ENCODE measurements at places on chromosomes 16 and 17.

- no peak for DNase-seq
Observed at GRCh38 chr17:55518510-55518909, 7.3 kb upstream of the SMIM36 start.

GRCh38 chr17:82874011-82874835 is 34.4 kb upstream of the ZNF750 start:
- DNase-seq: no peak

- no peak for DNase-seq
Observed at GRCh38 chr17:56881685-56882295, 32.1 kb downstream of the TRIM25 start.

DNA sequence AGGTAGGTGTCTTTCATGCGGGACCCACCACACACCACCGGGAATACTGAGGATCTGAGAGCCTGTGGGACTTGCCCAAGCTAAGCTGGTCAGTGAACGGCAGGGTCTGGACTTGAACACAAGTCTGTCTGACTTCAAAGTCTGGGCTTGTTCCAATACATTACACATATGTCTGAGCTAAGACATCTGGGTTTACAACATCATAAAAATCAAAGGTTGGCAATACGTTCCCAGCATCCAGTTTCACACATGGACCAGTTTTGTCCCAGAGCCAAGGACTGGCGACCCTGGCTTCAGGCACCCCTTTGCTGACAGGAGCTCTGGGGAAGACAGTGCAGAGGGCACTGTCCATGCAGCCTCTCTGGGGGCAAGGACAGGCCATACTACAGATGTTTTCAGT is 27.9 kb upstream of the AXIN2 start:
- DNase-seq: no peak

DNA sequence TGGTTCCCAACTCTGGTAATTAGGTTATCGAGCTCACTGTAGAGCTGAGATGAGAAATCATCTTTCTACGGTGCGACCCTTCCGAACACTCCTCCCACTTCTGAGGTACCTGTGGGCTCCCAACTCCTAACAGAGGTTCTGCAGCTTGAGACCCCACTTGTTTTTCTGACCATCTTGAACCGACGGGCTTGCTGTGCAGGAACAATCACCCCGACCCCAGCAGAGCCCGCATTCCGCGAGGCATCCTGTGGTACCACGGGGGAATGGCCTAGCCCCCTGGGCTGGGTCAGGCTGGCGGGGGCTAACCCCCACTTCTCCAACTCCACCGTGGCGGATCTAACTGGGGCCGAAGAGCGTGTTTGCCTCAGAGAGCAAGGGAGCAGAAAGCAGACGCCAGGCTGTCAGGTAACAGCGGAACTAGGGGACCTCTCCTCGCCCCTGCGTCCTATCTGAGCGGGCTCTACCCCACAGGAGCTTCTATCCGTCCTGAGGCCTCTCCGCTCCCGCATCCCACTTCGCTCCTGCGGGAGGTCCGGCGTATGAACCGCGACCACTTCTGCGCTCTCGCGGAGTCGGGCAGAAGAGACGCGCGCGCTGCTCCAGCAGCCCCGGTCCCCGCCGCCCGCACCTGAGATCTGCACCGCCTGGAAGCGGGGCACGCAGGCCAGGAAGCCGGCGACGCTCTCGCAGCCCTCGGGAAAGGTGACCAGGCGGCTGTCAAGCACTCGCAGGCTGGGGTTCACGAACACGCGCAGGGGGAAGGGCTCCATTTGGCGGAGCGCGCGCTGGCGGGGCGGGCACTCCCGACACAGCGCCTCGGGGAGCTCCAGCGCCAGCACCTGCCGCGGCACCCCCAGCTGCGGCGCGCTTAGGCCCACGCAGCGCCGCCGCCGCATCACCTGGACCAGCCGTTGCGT is 761 bp downstream of the PDF start:
- DNase-seq: no peak

GRCh38 chr16:46730801-46731690 is 17.1 kb downstream of the MYLK3 start:
- no peak for DNase-seq

DNA sequence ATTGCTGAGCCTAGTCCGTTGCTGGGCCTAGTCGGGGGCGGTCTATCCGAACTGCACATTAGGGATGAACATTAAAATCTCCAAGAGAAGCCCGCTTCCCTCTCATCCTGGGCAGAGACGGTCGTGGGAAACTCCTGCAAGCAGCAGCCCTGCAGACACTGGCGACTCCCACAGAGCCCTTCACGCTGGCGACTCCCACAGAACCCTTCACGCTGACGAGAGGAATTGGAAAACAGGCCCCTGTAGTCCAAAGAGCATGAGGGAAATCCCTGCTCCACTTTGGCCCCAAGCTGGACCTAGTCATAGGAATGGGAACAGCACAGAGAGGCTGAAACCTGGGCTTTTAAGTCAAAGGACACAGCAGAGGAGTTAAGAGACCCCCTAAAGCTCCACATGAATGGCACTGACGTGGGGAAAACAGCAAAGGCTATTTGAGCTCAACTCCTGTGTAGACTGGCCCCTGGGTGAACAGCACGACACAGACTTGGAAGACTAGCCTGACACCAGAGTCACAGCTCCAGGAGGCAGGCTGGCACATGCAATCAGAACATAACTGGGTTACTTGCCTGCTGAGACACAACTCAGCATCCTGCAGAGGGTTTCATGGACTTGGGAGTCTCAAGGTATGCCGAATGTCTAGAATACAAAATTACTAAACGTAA is 42.2 kb downstream of the WDR45B start:
- no peak for DNase-seq

DNA sequence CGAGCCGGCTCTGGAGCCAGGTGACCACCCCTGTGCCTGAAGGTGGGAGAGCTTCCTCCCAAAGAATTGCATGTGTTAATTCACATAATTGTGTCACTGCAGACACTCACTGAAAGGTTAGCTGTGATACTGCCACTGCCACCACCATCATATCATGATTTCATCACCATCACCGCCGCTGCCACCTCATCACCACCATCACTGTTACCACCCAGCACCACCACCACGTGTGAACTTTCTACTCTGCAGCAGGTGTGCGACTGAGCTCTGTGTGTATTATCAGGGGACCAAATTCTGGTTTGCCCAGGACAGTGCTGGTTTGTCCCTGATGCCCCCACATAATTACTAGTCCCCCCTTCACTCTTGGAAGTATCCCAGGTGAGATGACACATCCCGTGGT is 15.2 kb downstream of the BCAR1 start:
- no peak for DNase-seq

DNA sequence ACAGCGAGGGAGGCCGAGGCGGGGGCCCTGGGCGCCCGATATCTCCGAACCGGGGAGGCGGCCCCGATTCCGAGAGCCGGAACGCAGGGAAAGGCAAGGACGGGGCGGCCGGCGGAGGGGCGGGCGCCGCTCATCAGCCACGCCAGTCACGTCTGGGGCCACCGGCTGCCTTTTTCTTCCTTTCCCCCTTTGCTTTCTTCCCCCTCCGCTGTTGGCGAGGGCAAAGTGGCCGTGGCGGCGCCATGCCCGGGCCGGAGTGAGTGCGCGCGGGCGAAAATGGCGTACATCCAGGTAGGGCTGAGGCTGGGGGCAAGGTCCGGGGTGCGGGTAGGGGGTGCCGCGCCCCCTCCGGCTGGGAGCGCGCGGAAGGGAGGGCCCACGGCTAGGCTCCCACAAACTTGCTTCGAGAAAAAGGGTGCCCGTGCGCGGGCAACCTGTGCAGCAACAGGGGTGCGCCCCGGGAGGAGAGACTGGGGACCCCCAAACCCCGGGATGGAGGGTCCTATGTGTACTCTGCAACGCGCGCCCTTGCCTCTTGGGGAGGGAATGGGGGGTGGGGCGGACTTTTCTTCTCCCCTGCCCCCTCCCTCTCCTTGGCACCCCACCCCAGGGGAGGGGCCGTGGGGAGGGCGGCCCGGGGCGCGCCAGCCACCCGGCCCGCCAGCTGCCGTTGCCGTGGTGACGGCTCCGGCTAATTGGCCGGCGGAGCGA is 486 bp downstream of the SYT17 start:
- DNase-seq: no peak

GRCh38 chr16:67169642-67170167 is 633 bp upstream of the NOL3 start:
- DNase-seq: no peak

DNA sequence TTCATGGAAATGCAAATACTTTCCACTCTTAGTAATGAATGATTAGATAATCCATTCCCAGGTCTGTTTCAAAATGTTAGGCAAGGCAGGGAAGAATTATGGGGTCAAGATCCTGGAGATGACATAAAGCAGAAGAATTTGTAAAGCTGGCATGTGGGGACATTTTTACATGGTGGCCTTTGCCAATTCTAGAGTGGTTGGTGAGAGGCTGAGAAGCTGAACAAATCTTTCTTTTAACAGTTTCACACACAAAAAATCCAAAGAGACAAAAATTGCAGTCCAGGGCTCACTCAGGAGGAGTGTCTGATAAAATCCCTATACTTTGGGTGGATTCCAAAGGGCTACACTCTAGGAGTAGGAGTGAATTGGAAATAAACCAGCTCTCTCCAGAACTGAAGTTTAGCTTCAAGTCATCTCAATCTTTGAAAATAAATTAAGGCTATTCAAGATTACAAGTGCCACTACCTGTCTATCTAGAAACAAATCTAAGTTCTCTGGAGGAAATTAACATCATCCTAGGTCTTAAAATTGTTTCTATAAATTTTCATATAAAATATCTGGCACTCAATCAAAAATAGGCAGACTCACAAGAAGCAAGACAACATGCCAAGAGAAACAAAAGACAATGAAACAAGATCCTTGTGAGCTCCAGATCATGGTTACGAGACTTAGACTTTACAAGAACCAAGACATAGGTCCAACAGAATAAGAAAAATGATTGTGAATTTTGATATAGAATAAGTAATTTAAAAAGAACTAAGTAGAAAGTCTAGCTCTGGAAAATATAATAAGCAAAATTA is 113.0 kb upstream of the AXIN2 start:
- no peak for DNase-seq

- DNase-seq: no peak
Observed at GRCh38 chr16:18933501-18933900, 7.3 kb upstream of the SMG1 start.

DNA sequence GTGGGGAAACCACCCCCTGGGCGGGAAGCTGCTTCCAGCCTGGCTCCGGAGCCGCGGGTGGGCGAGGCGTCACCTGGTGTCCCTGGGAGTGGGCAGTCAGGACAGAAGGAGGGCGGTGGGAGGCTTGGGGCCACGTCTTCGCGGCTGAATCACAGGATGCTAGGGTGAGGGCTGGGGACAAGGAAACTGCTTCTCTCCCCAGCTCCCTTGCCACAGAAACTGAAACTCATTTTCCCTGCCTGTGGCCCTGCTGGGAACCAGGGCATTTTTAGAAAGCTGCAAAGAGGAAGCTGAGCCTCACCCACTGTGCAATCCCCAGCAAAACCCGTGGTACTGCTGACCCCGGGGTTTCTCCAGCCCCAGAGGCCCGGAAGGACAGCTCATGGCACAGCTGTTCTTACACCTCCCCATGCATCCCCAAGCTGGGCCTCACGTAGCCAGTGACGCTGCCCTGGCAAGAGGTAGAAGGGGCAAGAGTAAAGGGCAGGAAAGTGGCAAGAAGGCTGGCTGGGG is 8.2 kb downstream of the RHBDF2 start:
- no peak for DNase-seq

- DNase-seq: no peak
Observed at GRCh38 chr17:20045476-20045875, 36.3 kb downstream of the SPECC1 start.

DNA sequence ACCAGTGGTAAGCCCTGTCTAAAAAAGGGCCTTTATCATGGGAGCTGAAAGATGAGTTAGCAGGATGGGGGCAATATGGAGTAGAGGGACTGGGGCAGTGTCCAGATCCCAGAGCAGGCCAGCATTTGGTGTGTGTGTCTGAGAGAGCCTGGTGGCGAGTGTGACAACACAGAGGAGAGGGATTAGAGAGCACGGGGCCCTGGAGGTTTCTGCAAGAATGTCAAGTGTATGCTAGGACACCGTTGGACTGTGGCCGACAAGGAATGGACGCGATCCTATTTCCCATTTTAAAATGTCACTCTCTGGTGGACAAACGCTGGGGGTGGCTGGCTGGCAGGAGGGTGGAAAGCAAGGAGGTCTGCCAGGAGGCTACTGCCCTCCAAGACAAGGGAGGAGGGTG is 12.4 kb downstream of the TAC4 start:
- DNase-seq: no peak

- DNase-seq: no peak
Observed at GRCh38 chr17:81898029-81898866, 3.8 kb upstream of the NPB start.

DNA sequence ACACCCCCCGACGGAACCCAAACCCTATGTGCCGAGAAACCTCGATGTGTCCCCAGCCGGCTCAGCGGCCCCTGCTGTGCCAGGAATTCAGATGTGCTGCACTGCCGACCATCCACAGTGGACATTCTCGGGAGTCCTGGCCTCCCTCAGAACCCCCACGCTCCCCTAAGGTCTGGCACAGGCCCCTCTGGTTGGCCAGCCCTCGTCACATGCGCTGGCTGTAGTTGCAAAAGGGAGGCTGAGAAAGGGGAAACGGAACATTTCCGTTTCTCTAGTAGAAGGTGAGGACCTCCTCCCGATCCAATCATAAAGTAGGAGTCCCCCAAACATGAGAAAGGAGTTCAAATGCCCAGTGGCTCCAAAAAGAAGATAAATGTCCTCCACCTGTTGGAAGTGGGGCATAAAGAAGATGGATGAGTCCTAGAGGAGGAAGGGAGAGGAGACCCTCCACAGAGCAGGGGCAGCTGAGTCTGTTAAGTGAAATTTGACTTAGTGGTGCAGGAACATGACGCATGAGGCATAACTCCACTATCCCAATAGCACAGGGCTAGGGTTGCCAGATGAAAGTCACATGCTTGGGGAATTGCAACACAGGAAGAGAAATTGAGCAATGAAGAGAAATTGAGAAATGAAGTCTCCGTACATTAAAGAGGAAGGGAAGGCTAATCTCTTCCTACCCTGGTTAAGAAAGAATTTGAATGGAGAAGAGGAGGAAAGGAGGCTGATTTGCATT is 49.3 kb upstream of the WSB1 start:
- DNase-seq: no peak

DNA sequence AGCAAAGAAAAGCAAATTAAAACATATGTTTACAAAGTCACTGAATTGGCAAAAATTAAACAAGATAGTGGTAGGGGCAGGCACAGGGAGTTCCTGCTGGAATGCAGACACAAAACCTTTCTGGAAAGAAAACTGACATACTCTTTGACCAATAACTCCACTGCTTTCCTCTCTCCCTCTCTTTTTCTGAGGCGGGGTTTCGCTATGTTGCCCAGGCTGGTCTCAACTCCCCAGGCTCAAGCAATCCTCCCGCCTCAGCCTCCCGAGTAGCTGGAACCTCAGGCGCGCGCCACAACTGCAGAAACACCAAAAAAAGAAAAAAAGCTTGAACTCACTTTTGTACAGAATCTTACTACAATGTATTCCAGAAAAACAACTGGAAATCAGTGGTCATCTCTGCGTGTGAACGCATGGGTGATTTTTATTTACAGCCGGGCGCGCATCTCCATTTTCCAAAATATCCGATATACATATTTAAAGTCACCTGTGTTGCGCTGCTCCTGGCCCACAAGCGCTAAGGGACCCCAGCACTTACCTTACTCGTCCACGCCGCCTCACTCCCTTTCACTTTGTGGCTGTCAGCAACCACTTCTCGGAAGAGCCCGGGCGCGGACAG is 480 bp downstream of the TXNL4B start:
- DNase-seq: no peak

Data from vagina (tissue), 2 donors.